ENCODE measurements at places on chromosomes 16 and 17.
A peak's percentile ranks its signal among the peaks of the same experiment; 100 is the strongest.

- DNase-seq: no peak
Observed at GRCh38 chr16:74034862-74035261, 261.8 kb upstream of the PSMD7 start.

DNA sequence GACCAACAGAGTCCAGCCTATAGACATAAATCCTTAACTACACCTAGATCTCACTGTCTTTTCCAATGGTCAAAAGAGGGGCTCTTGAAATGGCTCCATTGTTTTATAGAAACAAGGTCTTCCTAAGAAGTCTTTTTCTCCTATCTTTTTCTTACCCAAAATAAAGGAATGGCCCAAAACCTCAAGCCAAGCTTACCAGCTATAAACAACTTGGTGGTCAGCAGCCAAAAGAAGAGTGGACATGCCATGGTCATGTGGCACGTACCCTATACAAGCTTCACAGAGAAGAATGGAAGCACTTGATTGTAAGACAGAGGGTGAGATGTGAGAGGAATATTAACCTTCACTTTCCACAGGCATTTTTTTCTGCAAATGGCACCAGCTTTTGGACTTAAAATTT is 82.1 kb upstream of the GNAO1 start:
- DNase-seq: no peak

GRCh38 chr17:20158580-20158979 is 149.4 kb downstream of the SPECC1 start:
- no peak for DNase-seq

DNA sequence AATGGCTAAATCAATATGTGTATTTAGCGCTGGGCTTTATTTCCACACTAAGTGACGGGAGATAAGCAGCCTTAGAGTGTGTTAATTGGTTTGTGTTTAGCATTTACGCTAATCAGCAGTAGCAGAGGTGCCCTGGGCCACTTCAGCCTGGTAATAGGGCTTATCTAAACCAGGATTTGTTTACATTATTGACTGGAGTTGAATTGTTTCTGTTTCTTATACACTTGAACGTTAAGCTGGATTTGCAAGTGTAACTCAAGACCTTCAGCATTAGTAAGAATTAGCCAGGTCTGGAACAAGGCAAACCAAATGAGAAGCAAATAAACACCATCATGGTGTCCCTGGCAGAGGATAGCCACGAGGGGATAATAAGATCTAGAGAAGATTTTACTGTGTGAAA is 313.6 kb downstream of the HS3ST4 start:
- no peak for DNase-seq

- DNase-seq: no peak
Observed at GRCh38 chr17:58666858-58667267, 25.0 kb downstream of the TEX14 start.

DNA sequence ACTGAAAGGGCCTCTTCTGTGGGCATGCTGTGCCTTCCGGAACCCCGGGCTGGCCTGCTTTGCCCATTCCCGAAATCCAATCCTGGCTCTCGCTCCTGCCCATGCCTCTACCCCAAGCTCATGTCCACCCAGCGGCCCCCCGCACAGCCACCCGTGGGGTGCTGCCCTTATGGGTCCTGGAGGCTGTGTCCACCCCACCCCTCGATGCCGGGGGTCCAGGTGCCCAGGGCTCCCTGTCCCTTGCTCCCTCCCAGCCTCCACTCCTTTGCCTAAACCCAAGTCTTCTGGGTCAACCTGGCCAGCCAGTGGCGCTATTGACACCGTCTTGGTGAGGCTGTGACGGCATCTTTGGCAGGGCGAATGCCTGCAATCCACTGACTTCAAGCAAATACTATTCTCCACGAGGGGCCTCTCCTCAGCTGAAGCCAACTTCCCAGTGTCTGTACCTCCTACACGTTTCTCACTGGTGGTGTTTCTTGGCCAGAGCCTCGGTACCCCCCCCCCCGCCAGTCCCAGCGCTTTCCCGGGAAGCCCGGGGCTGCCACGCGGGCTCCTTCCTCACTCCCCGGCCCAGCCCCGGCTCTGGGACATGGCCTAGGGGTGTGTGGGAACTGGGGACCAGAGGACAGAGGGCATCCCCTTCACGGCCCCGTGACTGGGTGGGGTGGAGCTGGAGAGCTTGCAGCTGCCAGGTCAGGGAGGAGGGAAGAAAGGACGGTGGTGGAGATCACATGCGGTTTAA is 12.2 kb upstream of the DUS1L start:
- no peak for DNase-seq

- DNase-seq: no peak
Observed at GRCh38 chr17:6159541-6160231, 89.5 kb downstream of the WSCD1 start.

GRCh38 chr17:80485846-80486245 is 9.4 kb upstream of the NPTX1 start:
- no peak for DNase-seq

DNA sequence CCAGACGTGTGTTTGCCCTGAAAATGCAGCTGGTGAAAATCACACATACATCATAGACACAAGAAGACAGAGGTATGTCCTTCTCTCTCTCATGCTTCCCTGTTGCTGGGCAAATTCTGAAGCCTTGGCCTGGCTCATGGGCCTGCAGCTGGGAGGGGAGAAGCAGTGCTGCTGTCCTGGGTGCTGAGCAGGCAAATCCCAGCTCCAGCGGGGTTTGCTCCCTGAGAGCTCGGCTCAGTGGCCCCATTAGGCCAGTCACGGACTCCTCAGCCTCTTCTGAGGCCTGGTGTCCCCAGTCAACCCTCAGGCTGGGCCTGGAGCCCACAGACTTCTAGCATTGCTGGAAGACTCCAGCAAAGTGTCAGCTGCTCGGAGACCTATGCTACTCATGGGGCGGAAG is 11.7 kb downstream of the RHBDL3 start:
- no peak for DNase-seq

- no peak for DNase-seq
Observed at GRCh38 chr16:65185241-65185778, 63.4 kb upstream of the CDH11 start.

DNA sequence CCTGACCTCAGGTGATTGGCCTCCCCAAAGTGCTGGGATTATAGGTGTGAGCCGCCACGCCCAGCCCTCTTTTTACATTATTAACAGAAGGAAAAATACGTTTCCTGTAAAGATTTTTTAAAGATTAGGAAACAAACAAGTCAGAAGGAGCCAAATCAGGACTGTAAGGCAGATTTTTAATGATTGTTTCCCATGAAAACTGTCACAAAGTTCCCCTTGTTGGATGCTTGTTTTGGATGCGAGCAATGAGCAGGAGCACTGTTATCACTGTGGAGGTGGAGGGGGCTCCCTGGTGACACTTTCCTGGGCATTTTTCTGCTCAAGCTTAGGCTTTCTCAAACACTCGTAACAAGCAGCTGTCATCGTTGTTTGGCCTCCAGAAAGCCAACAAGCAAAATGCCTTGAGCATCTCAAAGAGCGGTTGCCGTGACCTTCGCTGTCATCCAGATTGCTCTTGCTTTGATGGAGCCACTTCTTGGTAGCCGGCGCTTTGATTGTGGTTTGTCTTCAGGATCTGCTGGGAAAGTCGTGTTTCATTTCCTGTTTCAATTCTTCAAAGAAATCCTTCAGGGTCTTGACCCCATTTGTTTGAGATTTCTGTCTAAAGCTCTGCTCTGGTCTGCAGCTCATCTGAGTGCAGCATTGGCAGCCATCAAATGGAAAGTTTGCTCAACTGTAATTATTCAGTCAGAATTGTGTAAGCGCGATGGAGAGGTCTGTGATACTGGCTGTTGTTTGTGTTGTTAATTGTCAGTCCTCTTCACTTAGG is 128.7 kb downstream of the RPTOR start:
- no peak for DNase-seq

DNA sequence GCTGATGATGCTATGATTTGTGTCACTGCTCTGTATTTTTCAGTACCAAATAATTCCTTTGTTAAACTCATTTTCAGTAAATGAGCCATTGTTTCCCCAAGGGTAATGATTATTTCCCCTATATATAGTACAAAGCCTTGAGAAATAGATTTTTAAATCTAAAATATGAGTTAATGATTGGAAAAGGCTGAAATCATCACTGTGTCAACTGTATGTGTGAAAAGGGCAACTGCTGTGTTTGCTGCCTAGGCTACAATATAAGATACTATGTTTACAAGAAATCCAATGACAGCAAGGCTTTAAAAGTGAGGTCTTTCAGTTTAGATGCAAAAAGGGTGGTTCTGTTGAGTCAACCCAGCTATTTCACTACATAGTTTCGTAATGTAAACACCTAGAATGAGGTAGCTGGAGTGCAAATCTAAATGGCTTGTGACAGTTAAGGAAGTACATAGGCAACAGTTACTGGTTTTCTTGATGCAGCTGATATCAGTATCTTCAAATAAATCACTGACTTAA is 15.3 kb downstream of the NLK start:
- no peak for DNase-seq

DNA sequence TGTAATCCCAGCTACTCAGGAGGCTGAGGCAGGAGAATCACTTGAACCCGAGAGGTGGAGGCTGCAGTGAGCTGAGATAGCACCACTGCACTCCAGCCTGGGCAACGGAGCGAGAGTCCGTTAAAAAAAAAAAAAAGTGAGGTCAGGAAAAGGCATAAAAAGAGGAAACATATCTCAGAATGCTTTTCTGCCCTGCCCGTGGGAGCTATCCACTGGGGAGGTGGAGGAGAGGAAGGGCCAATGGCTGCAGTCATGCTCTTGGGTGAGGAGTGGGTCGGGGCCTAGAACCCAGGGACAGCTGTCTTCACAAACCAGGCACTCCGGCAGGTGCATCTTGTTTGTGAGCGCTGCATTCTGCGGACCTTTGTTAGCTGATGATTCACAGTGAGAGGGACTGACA is 60.0 kb upstream of the CDC42EP4 start:
- DNase-seq: no peak

DNA sequence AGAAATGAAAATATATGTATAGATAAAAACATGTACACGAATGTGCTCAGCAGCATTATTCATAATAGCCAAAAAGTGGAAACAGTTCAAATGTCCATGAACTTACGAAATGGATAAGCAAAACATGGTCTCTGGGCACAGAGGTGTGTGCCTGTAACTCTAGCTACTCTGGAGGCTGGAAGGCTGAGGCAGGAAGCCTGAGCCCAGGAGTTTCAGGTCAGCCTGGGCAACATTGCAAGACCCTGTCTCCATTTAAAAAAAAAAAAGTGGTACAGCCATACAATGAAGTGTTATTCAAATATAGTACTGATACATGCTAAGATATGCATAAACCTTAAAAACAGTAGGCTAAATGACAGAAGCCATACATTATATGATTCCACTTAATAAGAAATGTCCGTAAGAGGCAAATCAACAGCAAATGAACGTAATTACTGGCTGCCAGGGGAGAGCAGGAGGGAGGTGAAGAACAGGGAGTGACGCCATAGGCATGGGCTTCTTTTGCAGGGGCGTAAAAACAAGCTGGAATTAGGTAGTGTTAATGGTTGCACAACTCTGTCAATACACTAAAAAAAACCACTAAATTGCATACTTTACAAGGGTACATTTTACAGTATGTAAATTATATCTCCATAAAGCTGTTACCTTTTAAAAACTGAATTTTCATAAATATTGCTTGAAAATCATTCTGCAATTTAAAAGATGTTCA is 87.2 kb upstream of the PLEKHM1 start:
- no peak for DNase-seq

GRCh38 chr16:3017794-3018506 is at the start of gene CLDN6:
Gene CLDN6, minus strand, starts transcription at chr16:3018183. Its CDS starts 2,162 bp downstream, at chr16:3016021.
- DNase-seq: peak; percentile 97

DNA sequence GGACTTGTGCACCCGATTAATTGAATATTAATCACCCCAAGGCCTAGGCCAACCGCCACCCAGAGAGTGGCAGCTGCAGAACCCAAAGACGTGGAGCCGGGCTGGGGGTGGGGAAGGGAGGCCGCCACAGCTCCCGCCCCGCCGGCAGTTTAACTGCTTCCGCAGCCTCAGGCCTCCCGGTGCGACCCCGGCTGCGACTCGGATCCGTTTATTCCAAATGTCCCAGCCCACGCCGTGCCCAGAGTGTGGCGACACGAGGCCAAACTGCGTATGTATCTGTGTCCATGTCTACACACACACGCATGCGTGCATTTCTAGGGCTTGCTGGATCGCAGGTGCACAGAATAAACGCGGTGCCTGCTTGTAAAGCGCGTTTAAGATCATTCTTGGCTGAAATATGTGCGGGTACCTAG is 802 bp upstream of the TOB1 start:
- no peak for DNase-seq

- no peak for DNase-seq
Observed at GRCh38 chr16:24692854-24693253, 36.6 kb upstream of the TNRC6A start.

DNA sequence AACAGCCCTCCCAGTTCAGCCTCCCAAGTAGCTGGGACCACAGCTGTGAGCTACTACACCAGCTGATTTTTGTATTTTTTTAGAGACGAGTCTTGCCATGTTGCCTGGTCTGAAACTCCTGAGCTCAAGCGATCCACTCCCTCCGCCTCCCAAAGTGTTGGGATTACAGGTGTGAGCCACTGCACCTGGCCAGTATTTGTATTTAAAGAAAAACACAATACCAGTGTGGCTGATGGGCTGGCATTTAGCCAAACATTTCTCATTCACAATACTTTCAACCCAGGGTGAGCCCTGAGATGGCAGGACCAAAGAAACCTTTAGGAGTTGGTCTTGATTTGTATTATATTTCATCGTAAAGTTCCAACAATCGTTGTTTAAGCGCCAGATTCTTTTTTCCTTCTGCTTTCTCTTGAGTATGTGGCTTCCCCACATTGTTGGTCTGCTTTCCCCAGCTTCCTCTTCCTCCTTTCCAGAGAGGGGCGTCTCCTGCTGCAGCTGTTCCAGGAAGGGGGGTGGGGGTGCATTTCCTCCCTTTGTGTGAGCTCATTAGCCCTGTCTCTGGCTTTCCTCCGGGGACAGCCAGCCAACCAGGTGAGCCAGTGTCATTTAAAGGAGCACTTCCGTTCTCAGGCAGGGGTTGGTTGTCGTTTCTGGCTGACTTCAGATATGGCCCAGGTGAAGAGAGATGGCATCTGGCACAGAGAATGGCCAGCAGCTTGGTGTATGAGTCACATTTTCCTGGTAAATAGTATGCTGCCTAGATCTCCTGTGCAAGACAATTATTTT is 79.9 kb downstream of the GPRC5B start:
- DNase-seq: no peak

DNA sequence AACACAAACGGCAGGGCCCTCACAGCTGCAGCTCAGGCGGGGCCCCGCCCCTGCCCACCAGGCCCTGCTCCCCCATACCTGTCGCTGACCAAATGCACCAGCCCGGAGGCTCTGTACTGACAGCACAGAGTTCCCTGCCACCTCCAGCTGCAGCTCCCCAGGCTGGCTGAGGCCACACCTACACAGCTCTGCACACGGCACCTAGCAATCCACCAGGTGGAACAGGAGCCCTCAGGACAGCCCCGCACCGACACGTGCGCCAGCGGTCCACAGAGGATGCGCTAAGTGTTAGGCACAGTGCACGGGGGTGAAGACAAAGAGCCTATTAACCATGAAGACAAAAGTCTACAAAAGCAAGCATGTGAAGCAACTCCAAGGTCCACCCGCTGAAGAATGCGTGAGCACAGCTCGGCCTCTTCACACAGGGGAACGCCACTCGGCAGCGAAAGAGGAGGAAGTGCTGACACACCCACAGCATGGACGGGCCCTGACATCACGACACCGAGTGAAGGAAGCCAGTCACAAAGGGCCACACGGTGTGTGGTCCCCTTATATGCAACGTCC is 5.4 kb downstream of the ZCCHC14 start:
- DNase-seq: no peak

- no peak for DNase-seq
Observed at GRCh38 chr16:72301523-72302236, 129.7 kb upstream of the PMFBP1 start.
